A549 treated with CORT108297 at 1 μM for 4 hours (cell line): ENCODE measurements at places on chromosomes 1 and 21. TPM values are rescaled to one million over a fixed set of nuclear protein-coding genes. Genes with fewer than 3 reads are reported as not detected.

Gene ERI3
- total RNA-seq = 46.5 to 63.9 TPM (median 62.7 TPM) in 5 replicates

Gene SLC25A33
- total RNA-seq = 2.8 to 3.8 TPM (median 3.0 TPM) in 5 replicates

Gene MXRA8
- total RNA-seq = 0.07 to 0.29 TPM (median 0.27 TPM) in 5 replicates

Gene S1PR1
- total RNA-seq = 0.05 to 0.13 TPM (median 0.06 TPM) in 5 replicates

Gene RPE65
- total RNA-seq = not detected in 5 replicates

Gene CD34
- not detected in 5 replicates for total RNA-seq
